ENCODE measurements at places on chromosomes 12 and 14. TPM values are rescaled to one million over a fixed set of nuclear protein-coding genes. Genes with fewer than 3 reads are reported as not detected.

The OAS3 gene
- 7.7 TPM for total RNA-seq

The KERA gene
- not detected for total RNA-seq

The DPF3 gene
- 1.3 TPM for total RNA-seq

The SYNE3 gene
- 1.9 TPM for total RNA-seq

The HOXC5 gene
- total RNA-seq = 33.8 TPM

The NANOG gene
- total RNA-seq = 0.32 TPM

The SLC10A1 gene
- not detected for total RNA-seq

The PTPN21 gene
- total RNA-seq = 34.0 TPM

The NTN4 gene
- total RNA-seq = 4.8 TPM

The PTPRR gene
- 0.52 TPM for total RNA-seq

The KRT79 gene
- total RNA-seq = not detected
